ENCODE measurements at places on chromosomes 11 and 22.

GRCh38 chr22:50259302-50259701, 2.2 kb downstream of the MAPK12 start:
- DNase-seq = no peak

- DNase-seq = no peak
Measured at GRCh38 chr11:62402960-62403730, 15.7 kb upstream of the SCGB1A1 start.

- no peak for DNase-seq
Measured at GRCh38 chr11:68817554-68817953, 24.2 kb downstream of the CPT1A start.

- peak; percentile 11 for DNase-seq
Measured at GRCh38 chr11:12989428-12990161, 19.5 kb upstream of the RASSF10 start.

GRCh38 chr22:30830907-30831306, 136.2 kb downstream of the OSBP2 start:
- no peak for DNase-seq

DNA sequence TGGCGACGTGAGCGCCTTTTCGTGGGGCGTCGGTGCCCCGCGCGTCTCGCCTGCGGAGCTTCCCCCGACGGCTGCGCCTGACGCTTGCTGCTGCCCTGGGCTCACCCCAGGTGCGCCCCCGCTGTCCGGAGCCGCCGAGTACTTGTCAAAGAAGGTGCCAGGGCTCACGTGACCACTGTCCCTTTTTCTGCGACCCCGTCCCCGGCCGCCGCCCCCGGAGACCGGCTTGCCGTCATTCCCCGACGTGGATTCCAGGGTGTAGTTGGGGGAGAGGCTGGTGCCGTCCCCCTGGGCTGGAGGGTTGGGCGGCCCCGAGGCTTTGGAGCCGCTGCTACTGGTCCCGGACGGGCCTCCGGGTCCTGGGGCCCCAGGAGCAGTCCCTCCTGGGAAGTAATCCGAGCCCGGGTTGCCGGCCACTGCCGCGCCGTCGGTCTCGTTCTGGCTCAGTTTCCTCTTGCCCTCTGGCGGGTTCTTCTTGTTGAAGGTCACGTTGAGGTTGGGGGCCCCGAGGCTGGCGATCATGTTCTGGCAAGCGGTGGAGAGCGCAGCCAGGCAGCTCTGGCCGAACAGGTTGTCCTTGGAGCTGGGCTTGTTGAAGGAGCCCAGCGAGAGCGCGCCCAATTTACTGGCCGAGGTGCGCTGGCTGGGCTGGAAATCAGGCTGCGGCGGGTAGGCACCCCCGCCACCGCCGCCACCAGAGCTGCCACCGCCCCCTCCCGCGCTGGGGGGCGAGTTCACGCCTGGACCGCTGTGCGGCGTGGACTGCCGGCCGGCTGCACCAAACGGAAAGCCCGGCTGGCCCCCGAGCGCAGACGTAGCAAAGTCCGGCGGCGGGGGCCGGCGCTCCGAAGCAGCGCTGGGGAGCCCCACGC, 3.8 kb downstream of the MN1 start:
- DNase-seq = no peak
